ENCODE measurements at places on chromosomes 13 and 19.

- DNase-seq: no peak
These were observed 583 bp upstream of the BAX start for GRCh38 chr19:48953990-48954594.

DNA sequence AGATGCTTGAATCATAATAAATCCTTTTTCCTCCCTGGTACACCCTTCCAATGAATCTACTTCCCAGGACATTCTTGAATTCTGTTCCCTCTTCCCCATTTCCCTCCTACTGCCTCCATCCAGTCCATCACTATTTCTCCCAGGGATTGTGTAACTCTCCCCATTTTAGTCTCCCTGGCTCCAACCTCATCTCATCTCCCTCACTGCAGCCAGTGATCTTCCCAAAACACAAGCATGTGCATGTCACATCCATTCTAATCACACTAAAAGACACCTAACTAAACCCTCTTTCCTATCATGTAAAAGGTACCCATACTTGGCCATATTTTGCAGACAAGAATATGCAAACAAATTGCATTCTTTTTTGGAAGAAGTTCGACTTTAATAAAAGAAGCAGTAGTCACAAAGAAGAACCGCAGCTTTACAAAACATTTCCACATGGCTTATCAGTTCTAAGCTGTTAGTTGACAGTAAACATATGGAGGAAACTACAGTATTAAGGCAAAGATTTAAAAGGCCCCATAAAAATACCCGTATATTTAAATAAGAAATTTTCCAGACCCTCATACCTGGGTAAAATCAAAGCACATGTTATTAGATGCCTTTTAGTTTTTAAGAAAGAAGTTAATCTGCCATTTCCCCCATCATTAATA, 111.0 kb downstream of the KCTD12 start:
- DNase-seq: no peak

DNA sequence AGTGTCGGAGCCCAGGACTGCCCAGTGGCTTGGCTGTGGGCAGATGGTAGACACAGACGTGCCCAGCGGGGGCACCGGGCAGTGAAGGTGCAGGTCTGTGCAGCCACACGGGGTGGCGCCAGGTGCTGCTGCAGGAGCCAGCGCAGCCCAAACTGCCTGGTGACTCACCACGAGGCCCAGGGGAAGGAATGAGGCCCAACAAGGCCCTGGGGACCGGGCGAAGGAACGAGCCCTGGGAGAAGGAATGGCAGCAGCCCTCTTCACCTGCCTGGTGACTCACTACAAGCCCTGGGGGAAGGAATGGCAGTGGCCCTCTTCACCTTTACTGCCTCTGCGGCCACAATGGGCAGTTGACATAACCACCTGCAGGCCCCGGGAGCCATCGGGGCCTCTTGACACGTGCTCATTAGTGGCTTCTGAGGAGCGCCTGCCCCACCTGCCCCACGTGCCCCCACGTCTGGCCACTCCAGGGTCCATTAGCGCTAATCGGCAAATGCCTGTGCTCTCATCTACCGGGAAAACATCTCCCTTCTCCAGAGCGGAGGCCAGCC, 9.3 kb downstream of the MED16 start:
- DNase-seq: no peak

- no peak for DNase-seq
These were observed 18.5 kb upstream of the VSTM2B start for GRCh38 chr19:29507081-29507860.

GRCh38 chr13:94188201-94188854, 291.2 kb downstream of the DCT start:
- DNase-seq: no peak

DNA sequence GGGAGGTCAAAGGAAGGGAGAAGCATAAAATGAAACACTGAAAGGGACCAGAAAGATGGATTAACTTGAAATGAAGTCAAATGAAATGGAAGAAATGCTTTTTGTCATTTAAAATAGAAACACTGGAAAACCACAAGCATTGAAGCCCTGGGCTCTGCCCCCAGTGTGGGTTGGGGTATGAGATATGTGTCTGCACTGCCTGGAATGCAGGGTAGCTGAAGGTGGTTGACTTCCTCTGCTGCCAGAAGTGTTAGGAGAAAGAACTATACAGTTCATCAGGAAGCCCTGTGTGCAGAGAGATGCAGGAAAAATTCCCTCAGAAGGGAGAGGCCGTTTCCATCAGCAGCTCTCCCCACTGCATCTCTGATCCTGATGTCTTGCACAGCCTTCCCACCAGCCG, 69.2 kb downstream of the DHRS12 start:
- DNase-seq: no peak

DNA sequence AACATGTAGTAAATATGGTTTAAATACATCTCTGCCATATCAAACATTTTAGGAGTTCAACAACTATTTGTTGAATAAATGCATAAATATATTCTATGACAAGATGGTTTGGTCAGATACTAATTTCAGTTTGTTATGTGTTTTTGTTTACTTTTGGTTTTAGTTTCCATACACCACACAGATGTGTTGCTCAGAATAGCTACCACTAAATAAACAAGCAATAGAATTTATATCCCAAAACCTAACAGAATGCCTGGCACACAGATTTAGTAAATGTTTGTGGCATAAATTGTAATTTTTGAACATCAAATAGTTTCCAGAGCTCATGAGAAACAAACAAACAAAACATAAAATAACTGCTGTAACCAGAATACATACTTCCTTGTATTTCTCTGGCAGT, 126.8 kb upstream of the ATXN8OS start:
- DNase-seq: no peak

DNA sequence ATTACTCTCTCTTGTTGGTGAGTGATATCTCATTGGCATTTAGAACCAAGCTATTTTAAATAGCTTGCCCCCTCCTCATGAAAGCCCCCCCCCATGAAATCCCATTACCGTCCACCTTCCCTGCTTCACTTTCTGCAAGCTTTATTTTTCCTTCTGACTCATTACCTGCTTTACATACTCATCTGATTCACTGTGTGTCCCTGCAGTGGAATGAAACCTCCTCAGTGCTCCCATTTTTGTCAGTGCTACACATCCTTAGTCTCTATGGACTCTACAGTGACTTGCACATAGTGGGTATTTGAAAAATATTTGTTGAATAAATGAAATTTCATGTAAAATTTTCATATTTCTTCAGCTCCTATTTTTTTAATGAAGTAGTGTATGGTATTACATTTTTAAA, 62.3 kb downstream of the DOCK9 start:
- no peak for DNase-seq

DNA sequence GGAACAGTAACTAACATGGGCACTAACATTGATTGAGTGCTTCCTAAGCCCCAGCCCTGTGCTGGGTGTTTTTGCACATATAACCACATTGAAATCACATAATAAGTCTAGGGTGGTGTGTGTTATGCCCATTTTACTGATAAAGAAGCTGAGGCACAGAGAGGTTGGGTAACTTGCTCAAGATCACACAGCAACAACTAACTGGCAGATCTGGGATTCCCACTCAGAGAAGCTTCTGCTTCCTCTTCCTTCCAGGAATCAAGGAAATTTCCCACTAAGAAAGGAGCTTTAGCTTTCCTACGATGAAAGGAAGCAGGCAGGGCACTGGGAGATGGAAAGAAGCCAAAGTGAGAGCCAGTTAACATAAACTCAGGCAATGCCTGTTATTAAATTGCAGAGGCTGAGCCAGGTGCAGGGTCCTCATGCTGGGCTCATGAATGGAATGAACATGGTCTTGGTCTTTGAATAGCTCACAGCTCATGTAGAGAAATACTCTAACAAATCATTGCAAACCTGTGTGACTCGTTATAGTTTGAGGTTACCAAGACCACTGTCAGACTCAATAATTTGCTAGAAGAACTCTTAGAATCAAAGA, 10.1 kb downstream of the SSC5D start:
- DNase-seq: no peak

DNA sequence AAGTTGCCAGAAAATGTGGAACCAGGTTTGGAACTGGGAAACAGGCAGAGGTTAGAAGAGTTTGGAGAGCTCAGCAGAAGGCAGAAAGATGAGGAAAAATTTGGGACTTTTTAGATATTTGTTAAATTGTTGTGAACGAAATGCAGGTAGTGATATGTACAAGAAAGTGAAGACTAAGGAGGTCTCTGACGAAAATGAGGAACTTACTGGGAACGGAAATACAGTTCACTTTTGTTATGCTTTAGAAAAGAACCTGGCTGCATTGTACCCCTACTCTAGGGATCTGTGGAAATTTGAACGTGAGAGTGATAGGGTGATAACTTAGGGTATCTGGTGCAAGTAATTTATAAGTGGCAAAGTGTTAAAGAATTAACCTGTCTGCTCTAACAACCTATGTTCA, 632.4 kb downstream of the SLITRK5 start:
- DNase-seq: no peak

DNA sequence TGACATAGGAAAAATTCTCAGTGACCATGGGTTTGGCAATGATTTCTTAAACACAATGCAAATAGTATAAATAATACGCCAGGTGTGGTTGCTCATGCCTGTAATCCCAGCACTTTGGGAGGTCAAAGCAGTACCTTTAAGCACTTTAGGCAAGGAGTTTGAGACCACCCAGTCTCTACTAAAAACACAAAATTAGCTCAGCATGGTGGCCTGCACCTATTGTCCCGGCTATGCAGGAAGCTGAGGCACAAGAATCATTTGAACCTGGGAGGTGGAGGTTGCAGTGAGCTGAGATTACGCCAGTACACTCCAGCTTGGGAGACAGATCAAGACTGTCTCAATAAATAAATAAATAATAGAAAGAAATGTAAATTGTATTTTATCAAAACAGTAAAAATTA, 356.5 kb upstream of the SLITRK6 start:
- no peak for DNase-seq

All from stimulated activated CD4-positive, alpha-beta T cell treated with anti-CD3 and anti-CD28 coated beads, Interleukin-4, amount 100 ng/mL, for 24 hours (primary cell).